T47D (cell line): ENCODE measurements at places on chromosomes 12 and 14.

GRCh38 chr12:50918584-50919316 lies 33.6 kb upstream of the HIGD1C start:
- no peak for DNase-seq

GRCh38 chr12:115569345-115570068 lies 708.0 kb downstream of the MED13L start:
- DNase-seq, result no peak

- no peak for DNase-seq
Measured at GRCh38 chr12:74509886-74510285, 27.7 kb upstream of the ATXN7L3B start.

DNA sequence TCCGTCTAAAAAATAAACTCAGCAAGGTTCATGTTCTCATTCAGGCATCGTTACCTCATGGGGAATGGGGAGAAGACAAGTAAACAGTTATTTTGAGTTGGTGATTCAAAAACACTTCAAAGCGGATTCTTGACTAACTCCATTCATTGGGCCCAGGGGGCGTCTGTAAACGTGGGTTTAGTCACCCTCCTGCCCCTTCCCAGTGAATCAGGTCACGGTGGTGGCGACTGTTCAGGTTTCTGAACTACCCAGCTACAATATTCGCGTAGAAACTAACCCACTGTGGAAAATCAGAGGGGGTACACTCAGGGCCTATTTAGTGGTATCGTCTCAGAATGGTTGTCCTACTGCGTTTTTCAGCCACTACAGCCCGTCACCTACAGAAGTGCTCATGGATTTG lies 15.2 kb downstream of the OR6S1 start:
- no peak for DNase-seq

DNA sequence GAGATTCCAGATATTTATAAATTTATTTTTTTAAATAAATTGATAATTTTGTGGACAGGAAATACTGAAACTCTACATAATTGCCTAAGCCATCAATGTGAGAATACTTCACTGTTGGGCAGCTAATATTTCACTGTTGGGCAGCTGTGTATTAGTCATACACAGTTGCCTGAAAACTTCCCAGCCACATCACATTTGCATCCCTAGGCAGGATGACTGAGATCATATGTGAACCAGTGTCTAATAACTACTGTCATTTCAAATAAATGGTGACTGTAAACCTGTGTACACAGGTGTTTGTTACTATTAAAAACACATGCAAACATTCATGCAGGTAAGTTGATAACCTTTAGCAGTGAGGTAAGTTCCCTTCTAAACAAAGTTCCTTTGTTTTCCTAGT lies 43.9 kb downstream of the TMTC3 start:
- no peak for DNase-seq
